ENCODE measurements at places on chromosomes 2 and 18. TPM values are rescaled to one million over a fixed set of nuclear protein-coding genes. Genes with fewer than 3 reads are reported as not detected.

The IL36G gene
- total RNA-seq, result 0.68 TPM

DNA sequence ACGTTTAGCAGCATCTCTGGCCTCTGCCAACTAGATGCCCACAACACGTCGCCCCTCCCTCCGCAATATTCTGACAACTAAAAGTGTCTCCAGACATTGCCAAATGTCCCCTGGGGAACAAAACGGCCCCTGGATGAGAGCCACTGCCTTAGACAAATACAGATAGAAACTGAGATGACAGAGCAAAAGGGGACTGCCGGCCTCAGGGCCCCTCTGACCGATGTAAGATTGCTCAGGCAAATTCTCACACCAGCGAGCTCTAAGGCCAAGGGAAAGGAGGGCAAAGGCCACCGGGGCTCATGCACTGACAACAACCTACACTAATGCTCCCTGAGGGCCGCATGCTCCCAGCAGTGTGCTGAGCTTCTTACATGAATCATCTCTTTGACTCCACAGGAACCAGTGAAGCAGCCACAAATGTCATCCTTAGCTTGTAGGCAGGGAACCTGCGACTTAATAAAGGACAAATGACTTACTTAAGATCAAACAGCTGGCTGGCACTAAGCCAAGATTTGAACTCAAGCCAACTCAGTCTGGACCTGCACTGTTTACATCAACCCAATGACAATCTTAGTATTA, 228.5 kb downstream of the TTC32 start:
- H3K27ac ChIP-seq, result no peak overlapping the region
- H3K4me1 ChIP-seq, result no peaks in the 10 kb centered on the region
- no peaks in the 10 kb centered on the region for H3K36me3 ChIP-seq
- H3K27me3 ChIP-seq, result no peaks in the 10 kb centered on the region
- DNase-seq, result no peak

- no peaks in the 10 kb centered on the region for H3K36me3 ChIP-seq
- no peak overlapping the region for H3K4me3 ChIP-seq
- DNase-seq, result peak; percentile 47
- peaks cover 5% of the 10 kb centered on the region for H3K4me1 ChIP-seq
Observed at GRCh38 chr18:74342416-74343043, 26.9 kb downstream of the C18orf63 start.

The HJURP gene
- total RNA-seq, result 13.9 TPM

DNA sequence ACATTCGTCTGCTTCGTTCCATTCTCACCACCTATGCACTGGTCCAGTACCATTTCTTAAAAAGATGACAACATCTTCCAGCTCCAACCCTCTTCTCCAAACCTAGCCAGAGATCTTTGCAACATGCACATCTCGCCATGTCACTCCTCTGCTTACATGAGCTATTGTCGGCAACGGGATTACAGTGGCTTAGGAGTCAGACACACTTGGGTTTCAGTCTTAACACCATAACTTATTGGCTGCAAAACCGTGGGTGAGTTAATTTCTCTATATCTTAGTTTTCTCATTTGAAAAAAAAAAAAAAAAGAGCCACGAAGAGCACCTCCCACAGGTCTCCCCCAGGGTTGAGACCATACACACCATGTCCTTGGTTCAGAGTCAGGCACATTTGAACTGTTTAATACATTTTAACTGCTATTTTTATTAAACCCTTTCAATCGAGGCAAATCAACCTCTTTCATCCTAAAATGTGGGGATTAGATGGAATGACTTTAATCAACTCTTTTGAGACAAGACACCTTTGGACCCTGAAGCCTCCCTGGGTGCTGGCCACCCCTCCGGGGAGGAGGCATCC, 889 bp downstream of the ANKRD29 start:
- no peaks in the 10 kb centered on the region for H3K36me3 ChIP-seq
- H3K27me3 ChIP-seq, result no peaks in the 10 kb centered on the region
- DNase-seq, result no peak
- peak overlapping the region; percentile 71 for H3K4me3 ChIP-seq
- H3K27ac ChIP-seq, result no peak overlapping the region

The GALNT14 gene
- 11.6 TPM for total RNA-seq

DNA sequence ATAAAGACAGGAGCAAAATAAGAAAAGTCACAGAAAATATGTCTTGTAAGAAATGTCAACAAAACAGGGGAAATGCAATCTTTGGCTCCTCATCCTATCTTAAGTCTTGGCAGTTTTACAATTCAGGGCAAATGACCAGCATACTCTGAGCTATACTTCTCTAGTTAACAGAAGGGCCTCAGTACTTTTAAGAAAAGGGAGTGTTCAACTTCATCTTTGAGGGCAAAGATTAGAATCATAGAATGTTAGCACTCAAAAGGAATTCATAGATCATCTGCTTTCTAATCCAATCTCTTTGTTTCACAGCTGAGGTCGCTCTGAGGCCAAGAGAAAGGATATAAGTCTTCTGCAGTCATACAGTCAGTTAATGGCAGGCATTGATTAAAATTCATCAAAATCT, 174.0 kb upstream of the NT5C1B start:
- no peak for DNase-seq
- peaks cover 4% of the 10 kb centered on the region for H3K4me1 ChIP-seq
- H3K4me3 ChIP-seq, result no peak overlapping the region
- H3K27ac ChIP-seq, result no peak overlapping the region
- no peaks in the 10 kb centered on the region for H3K36me3 ChIP-seq

DNA sequence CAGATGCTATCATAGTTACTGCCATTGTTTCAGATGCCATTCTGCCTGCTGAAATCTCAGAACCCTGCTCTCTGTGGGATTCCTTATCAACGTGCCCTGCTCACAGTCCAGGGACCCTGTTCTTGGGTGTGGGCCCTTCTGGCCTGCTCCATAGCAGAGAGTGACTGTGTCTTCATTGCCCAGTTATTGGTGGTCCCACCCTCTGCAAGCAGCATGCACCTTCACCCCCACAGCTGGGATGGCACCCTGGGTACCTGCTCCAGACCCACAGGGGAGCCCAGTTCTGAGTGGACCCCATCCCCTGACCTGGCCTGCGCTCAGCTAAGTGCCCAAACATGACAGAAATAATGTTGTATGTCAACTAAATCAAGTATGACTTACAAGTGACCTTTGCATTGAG, 36.6 kb downstream of the SMIM21 start:
- H3K4me1 ChIP-seq, result no peaks in the 10 kb centered on the region
- no peak for DNase-seq
- H3K4me3 ChIP-seq, result no peak overlapping the region
- H3K27ac ChIP-seq, result no peak overlapping the region

DNA sequence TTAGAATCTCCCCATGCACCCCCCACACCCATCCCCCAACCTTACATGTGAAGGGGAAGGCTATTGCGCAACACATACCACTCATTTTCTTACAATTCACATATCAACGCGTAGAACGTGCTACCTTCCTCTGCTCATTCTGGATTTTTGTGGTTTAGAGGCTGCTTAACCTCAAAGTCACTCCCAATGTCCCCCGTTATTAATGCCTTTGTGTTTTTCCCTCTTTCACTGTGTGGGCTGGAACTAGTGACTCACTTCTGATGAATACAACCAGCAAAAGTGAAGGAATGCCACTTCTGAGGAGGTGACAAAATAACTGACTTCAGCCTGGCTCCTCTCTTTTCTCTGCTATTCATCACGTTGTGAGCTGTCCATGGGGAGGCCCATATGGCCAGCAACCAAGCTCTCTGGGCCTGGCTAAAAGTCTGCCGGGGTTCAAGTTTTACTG, 342.5 kb upstream of the NXPH2 start:
- no peak overlapping the region for H3K4me3 ChIP-seq
- H3K27ac ChIP-seq, result no peak overlapping the region
- no peaks in the 10 kb centered on the region for H3K36me3 ChIP-seq
- no peak for DNase-seq
- no peaks in the 10 kb centered on the region for H3K4me1 ChIP-seq

DNA sequence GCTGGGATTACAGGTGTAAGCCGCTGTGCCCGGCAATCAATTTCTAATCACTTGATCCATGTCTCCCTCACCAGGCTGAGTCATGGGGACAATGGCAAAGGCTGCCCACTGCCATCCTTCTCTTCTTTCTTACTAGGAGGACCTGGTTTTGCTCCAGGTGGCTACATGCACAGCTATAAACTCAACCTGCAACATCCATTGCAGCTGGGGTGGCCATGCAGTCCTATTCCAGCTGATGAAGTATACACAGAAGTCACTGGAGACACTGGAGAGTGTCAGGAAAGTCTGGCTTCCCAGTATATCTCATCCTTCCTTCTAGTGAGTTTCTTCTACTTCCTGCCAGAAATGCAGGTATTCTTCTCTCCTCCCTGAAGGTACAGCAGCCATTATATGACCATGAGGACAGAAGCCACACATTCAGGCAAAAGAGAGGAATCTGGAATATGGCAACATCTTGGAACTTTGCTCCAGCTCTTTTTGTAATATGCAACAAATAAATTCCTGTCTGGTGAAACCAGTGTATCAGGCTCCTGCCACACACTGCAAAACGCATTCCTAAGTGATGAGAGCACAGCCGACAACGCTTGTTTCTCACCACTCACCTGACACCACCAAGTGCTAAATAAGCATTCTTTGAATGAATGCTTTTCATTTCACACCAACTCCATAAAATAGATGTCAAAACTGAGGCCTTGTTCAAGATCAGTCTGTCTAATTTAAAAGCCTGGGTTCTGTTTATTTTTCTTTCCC, 32.3 kb downstream of the SCTR start:
- H3K36me3 ChIP-seq, result no peaks in the 10 kb centered on the region
- no peak overlapping the region for H3K4me3 ChIP-seq
- H3K27ac ChIP-seq, result no peak overlapping the region
- H3K4me1 ChIP-seq, result no peaks in the 10 kb centered on the region
- H3K27me3 ChIP-seq, result no peaks in the 10 kb centered on the region

GRCh38 chr2:178650554-178650953, 156.7 kb downstream of the TTN start:
- no peaks in the 10 kb centered on the region for H3K27me3 ChIP-seq
- no peak for DNase-seq
- H3K36me3 ChIP-seq, result no peaks in the 10 kb centered on the region
- H3K27ac ChIP-seq, result no peak overlapping the region
- H3K4me1 ChIP-seq, result no peaks in the 10 kb centered on the region
- no peak overlapping the region for H3K4me3 ChIP-seq

GRCh38 chr2:39780825-39781600, 2.0 kb upstream of the THUMPD2 start:
- DNase-seq, result peak; percentile 26
- H3K4me3 ChIP-seq, result no peak overlapping the region
- H3K27ac ChIP-seq, result no peak overlapping the region
- peaks cover 13% of the 10 kb centered on the region for H3K4me1 ChIP-seq
- H3K27me3 ChIP-seq, result no peaks in the 10 kb centered on the region

DNA sequence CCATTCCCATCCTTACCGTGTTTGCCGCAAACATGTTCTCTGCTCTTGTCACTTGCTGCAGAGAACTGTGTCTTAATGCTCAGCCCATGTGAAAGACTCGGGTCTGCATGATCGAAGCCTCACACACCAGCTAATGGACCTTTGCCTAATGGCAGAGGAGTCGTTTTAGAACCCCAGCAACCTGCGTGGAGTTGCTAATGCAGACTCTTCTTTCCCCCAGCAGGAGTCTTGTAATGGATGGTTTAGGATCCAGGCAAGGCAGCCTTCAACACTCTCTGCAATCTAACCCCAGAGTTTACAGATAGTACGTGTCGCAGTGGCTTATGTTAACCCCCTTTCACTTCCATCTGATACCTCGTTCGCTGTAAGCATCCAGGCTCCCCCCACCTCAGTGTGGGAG, 316.4 kb downstream of the AGAP1 start:
- no peaks in the 10 kb centered on the region for H3K27me3 ChIP-seq
- DNase-seq, result no peak
- H3K4me1 ChIP-seq, result no peaks in the 10 kb centered on the region
- H3K36me3 ChIP-seq, result peaks cover 3% of the 10 kb centered on the region
- no peak overlapping the region for H3K27ac ChIP-seq

GRCh38 chr2:117057016-117057415, 757.5 kb upstream of the DDX18 start:
- H3K36me3 ChIP-seq, result no peaks in the 10 kb centered on the region
- no peak overlapping the region for H3K4me3 ChIP-seq
- H3K4me1 ChIP-seq, result no peaks in the 10 kb centered on the region
- H3K27ac ChIP-seq, result no peak overlapping the region

DNA sequence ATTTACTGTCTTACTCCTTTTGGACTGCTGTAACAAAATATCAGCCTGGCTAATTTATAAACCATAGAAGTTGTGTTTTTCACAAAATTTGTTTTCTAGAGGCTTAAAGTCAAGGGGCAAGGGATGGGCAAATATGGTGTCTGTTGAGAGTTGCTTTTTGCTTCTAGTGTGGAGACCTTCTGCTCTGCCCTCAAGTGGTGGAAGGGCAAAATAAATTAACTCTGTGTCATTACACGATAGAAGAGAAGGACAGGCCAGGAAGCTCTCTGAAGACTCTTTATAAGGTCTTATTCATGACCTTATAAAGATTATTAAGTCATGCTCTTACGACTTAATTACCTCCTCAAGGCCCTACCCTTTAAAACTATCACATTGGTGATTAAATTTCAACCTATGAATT, 181.2 kb upstream of the LRATD1 start:
- no peak overlapping the region for H3K27ac ChIP-seq
- no peaks in the 10 kb centered on the region for H3K27me3 ChIP-seq
- DNase-seq, result no peak
- no peaks in the 10 kb centered on the region for H3K4me1 ChIP-seq
- H3K4me3 ChIP-seq, result no peak overlapping the region
- no peaks in the 10 kb centered on the region for H3K36me3 ChIP-seq

DNA sequence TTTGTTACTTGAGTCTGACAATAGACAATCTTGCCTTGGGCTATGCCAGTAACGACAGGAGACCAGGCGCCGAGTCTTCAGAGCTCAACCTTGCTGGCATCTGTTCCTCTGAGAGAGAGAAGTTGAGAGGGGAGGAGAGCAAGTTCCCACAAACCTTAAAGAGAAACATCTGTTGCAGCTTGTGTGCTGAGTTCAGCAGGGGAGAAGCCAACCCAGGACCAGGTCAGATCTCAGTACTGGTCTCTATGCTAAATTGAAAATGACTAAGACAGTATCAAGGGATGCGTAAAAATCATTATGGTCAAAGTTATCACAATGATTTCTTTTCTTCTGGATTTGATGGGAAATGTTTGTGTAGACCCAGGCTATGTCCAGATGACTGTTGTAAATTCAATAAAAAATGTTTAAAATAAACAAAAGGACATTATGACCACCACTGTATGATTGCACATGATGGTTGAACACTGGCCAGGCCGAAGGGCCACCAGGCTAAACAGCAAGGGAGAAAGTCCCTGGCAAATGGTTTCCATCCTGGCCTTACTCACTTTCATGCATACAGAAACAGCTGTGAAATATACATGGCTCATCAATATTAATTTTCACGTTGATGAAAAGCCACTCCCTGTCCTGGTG, 100.3 kb upstream of the PMAIP1 start:
- H3K27me3 ChIP-seq, result no peaks in the 10 kb centered on the region
- no peaks in the 10 kb centered on the region for H3K36me3 ChIP-seq
- H3K4me3 ChIP-seq, result no peak overlapping the region
- H3K4me1 ChIP-seq, result peaks cover 3% of the 10 kb centered on the region
- no peak for DNase-seq
- no peak overlapping the region for H3K27ac ChIP-seq
